ENCODE measurements at places on chromosomes 1 and 21.
A peak's percentile ranks its signal among the peaks of the same experiment; 100 is the strongest.

DNA sequence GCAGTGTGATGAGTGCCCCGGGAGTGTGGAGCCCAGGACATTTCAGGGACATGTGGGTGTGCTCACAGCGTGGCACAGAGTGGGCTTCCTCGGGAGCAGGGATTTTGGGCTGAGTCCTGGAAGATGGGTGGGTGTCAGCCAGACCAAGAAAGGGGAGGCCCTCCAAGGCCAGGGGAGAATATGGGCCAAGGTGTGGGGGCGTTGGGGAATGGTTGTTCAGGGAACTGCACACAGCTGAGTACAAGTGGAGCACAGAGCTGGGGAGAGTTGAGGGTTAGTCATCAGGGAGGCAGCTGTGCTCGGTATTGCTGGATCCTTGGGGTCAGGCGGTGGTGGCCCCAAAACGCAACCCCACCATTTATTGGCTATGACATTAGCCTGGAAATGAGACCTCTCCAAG, 5.5 kb downstream of the POGK start:
- DNase-seq = no peak

- DNase-seq = peak; percentile 82
These were observed 116.8 kb downstream of the CASZ1 start for GRCh38 chr1:10679496-10680220.

DNA sequence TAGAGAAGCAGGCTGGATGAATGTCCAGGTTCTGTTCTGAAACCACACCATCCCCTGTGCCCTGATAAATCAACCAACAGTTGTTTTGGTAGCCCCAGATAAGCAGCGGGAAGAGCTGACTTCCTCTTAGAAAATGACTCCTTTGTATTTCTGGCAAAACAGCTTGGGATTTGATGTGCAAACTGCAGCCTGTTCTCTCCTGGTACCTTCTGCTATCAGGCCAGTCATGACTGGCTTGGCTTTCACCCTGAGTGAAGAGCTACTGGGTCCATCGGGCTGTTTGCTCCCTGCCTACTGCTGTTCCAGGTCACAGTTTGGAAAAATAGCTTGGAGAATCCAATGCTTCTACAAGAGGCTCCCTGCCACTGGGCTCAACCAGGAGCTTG, 116.8 kb downstream of the DTL start:
- no peak for DNase-seq

- DNase-seq = peak; percentile 58
These were observed 55.3 kb upstream of the EIF4G3 start for GRCh38 chr1:21232044-21232443.

GRCh38 chr1:173648880-173649605, 13.9 kb downstream of the TEX50 start:
- DNase-seq = no peak

GRCh38 chr1:68051475-68051874, 1.0 kb upstream of the DIRAS3 start:
- DNase-seq = peak; percentile 80

- peak; percentile 17 for DNase-seq
These were observed 351 bp downstream of the MIXL1 start for GRCh38 chr1:226223786-226224244.

DNA sequence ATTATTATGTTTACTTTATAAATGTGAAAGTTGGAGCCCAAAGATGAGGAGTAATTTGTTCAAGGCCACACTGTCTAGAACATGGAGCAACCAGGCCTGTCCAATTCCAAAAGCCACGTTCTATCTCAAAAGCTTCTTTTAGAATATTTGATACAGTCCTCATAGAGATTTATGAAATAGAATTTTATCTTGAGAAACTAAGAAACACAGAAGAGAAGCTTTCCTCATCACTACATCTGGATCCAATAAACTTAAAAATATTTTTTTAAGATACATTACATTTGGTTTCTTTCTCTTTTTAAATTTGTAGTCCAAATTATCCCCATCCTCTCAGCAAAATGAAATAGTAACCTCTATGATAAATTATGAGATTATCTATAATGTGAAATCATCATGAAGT, 58.9 kb downstream of the DDAH1 start:
- no peak for DNase-seq

- no peak for DNase-seq
These were observed 1.0 kb downstream of the ENTREP3 start for GRCh38 chr1:155254228-155254713.

GRCh38 chr1:48841966-48842365, 65.3 kb upstream of the BEND5 start:
- DNase-seq = no peak

GRCh38 chr1:235052067-235053008, 76.3 kb downstream of the TOMM20 start:
- DNase-seq = no peak

- DNase-seq = peak; percentile 83
These were observed 38.3 kb downstream of the LRRN2 start for GRCh38 chr1:204647114-204647804.

DNA sequence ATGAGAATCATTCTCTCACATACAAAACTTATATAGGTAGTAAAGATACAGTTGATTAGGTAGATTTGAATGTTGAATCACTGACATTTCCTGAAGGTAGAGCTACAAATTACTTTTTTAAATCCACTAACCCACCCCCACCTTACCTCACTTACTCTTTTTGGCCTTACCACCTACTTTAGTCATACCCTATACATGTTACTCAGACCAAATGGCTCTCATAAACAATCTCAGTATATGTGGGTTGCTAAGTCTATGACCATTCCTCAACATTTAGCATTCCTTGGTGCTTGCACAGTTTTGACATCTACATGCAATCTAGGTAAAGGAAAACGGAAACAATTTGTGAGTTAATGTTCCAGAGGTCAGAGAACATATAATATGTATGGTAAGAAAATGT, 26.3 kb downstream of the SYDE2 start:
- DNase-seq = no peak

DNA sequence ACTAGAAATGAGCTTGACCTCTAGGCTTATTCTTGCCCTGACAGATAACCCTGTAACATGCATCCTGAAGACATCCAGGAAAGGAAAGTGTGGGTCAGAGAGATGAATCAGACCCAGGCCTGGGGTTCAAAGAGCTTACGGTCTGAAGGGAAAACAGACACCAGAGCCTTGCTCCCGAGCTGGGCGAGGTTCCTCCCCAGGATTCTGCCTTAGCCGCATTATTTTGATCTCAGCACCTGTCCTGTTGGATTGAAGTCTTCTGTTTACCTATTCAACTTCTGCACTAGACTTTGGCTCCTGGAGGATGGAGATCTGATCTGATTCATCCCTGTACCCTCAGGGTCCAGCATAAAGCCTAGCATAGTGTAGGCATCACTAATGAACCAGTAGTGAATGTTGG, 1.9 kb downstream of the CYP4B1 start:
- no peak for DNase-seq

DNA sequence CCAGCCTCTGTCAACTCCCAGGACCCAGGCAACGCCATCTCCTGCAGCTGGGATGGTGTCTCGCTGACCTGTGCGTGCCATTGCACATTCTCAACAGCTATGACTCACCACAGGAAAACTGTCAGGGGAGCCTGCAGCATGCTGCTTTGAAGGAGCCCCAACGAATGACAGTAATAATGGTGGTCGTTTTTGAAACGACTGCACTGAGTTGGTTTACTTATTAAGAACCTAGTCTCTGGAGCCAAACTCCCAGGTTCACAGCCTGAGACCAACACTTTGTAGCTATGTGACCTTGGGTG, 21.6 kb downstream of the TCEA3 start:
- peak; percentile 91 for DNase-seq

GRCh38 chr1:19307794-19308508, 4.0 kb downstream of the AKR7A2 start:
- DNase-seq = no peak

DNA sequence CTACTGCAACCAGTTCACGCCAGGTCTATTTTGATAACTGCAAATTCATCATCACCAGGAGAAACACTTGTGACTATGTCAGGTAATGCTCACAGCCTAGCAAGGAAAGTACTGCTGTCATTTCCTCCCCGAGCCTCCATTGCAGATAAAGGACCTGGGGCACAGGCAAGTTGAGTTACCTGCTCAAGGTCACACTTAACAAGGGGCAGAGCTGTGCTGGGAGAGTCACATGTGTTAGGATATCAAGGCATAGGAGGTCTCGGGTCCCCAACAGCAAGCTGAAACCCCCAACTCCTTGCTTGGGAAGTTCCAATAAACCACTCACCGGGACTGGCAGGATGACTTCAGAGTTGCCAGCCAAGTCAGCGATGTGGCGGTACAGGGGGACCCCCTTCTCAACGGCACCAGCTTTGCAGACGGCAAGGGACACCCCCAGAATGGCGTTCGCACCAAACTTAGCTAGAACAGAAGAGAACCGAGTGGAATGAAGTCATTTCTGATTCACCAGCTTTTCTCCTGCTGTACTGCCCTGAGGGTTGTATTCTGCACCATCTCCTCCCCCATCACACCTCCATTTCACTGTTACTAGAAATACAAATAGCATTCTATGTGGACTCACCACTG, 11.6 kb downstream of the ENO1 start:
- DNase-seq = no peak

DNA sequence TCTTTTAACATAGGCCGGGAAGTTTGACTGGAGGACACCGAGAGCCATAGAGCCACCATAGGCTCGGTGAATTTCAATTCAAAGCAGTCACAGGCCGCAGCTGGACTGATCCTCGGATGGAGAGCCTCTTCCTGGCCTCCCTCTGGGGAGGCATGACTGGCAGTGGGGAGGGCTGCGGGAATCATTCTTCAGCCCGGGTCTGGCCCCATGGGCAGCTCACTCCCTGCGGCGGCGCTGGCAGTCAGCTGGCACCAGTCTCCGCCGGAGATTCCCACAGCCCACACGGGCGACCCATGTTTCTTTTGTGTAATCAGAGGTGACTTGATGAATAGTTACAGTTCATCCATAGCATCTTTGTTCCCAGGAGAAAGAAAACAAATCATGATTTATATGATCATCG, 10.6 kb downstream of the ESPN start:
- DNase-seq = no peak

GRCh38 chr1:153880962-153881361, 41.8 kb downstream of the GATAD2B start:
- DNase-seq = peak; percentile 89

GRCh38 chr1:65079941-65080340, 68.1 kb upstream of the AK4 start:
- peak; percentile 45 for DNase-seq

DNA sequence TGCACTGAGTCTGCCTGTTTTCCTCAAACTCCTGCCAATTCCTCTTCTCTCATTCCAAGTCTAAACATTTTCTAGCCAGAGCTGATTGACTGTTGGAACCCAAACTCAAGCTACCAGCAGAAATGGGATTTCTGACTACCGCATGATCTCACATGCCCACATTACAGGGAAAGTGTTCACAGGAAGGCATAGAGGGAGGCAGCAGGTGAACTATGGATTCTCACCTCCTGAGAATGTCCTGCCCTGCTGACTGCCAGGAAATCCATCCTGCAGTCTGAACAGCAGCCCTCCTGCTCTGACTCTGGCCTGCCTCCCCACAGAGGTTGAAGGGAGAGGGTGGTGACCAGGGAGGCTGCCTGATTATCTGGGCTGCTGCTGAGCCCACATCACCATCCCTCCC, 22.5 kb downstream of the IQGAP3 start:
- no peak for DNase-seq

DNA sequence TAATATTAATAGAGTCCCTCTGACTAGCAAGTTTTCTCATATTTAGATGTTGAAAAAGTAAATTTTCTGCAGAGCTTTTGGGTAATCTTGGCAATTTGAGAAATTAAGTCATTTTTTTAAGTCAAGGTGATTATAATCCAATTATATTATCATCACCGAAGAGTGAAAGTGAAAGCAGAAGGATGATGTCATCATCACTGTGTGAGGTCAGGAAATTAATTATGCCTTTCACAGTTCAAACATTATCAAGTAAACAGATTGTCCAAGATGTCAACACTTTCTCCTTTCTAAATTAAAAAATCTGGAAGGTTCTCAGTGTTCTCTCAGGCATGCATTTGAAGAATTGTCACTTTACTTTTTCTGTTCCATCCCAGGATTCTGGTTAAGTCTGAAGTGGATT, 296.0 kb downstream of the TBX15 start:
- peak; percentile 23 for DNase-seq

- DNase-seq = no peak
These were observed 564 bp downstream of the CTPS1 start for GRCh38 chr1:40980068-40980452.

DNA sequence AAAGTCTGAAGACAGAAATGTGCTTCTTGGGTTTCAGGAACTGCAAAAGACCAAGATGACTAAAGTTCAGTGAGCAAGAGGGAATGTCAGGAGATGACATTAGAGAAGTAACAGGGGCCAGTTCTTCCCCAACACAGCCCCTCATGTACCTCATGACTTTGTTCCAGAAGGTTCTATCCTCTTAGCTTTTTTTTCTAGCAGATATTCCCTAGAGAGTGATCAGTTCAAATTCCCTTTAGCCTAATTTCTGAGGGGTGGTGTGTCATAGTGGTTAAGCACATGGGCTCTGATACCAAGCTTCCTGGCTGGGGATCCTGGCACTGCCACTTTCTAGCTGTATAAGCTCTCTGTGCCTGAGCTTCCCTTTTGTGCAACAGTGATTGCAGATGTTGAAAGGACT, 108.0 kb downstream of the LBR start:
- DNase-seq = peak; percentile 68

GRCh38 chr1:36948147-36948546, 86.2 kb downstream of the GRIK3 start:
- DNase-seq = no peak

DNA sequence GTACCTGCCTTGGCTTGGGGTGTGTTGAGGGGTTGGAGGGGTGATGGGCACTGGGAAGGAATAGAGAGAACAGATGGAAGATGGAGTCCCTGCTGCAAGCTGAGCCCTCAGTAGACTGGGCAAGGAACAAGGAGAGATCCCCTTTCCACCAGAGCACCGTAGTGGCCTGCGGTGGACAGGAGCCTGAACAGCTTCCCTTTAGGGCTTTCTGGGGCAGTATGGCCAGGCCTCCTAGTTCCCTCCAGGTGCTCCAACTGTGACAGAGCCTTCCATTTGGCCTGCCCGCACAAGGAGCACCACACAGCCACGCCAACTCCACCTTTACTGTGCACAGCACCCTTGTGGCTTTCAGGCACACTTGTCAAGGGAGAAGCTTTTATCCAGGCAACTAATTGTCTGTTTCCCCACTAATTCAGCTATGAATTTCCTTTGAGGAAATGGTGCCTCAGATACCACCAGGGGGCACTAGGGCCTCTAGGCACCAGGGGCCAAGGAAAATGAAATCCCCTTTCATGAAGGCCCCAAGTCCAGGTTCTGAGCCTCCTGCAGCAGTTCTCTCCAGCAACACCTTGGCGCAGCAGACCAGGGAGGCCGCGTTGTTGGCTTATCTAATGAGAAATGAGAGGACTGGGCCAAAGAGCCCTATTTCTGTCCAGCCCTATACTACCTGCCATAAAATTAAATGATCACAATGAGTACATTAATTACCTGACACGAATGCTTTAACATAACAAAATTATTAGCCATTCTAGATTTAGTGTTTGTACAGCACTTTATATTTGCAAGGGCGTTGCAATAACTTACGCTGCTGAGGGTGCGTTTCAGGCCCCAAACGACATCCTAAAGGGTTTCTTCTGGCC, 23.1 kb upstream of the ERI3 start:
- peak; percentile 69 for DNase-seq

All from Daoy (cell line).